ENCODE measurements at places on chromosomes 13 and 19. TPM values are rescaled to one million over a fixed set of nuclear protein-coding genes. Genes with fewer than 3 reads are reported as not detected.

Gene IGFL4
- total RNA-seq, result not detected

DNA sequence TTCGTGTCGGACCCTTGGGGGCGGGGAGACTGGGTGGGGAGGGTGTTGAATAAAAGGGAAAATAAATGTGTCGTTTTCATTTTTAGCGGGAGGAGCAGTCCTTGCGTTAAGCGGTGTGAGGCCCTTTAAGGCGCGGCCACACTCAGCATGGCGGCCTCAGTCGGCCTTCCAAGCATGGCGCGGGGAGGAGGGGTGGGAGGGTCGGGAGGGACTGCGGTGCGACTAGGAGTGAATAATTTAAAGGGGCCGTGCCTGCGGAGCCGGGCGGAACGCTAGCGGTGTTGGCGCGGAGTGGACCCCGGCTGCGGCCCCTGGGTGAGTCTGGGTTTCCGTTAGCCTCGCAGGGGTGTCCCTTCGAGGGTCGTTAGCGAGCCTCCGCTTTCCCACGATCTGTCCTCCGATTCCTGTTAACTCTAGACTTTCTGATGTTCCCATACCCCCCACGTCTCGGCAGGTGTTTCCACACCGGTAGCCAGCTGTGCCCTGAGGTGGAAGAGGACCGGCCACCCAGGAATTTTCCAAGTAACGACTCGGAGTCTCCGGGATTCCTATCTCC lies 1.5 kb upstream of the PNPLA6 start:
- DNase-seq, result peak; percentile 87

- no peak for DNase-seq
Measured at GRCh38 chr13:64749301-64749700, 2480.8 kb downstream of the PCDH9 start.

- DNase-seq, result no peak
Measured at GRCh38 chr19:39805104-39805503, 26.4 kb downstream of the LEUTX start.

GRCh38 chr13:25630329-25630900 lies 258.6 kb downstream of the ATP8A2 start:
- DNase-seq, result no peak

DNA sequence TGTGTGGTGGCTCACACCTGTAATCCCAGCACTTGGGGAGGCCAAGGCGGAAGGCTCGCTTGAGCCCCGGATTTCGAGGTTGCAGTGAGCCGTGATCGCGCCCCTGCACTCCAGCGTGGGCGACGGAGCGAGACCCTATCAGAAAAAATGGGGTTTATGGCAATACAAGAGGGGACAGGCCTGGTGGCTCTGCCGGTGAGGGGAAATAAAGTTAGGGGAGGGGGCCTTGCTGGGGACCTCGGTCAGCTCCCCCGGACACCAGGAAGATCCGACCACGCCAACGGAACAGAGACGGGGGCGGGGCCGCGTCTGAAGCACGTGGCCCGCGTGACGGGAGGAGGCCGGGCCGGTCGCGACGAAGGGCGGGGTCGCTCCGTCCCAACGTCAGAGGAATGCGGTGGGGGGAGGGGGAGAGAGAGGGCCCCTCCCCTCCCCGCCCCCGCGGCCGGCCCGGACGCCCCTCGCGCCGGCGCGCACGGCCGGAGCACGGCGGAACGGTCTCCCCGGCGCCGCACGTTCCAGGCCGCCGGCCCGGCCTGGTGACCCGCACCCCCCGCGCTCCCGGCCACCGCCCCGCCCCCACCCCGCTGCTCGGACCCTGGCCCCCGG lies 1.9 kb upstream of the HNRNPL start:
- peak; percentile 96 for DNase-seq

Measured in activated T-cell treated with anti-CD3 and anti-CD28 coated beads, Interleukin-2, amount 50 U/mL, for 72 hours (primary cell).